ENCODE measurements at places on chromosomes 5 and 9.
A peak's percentile ranks its signal among the peaks of the same experiment; 100 is the strongest.

DNA sequence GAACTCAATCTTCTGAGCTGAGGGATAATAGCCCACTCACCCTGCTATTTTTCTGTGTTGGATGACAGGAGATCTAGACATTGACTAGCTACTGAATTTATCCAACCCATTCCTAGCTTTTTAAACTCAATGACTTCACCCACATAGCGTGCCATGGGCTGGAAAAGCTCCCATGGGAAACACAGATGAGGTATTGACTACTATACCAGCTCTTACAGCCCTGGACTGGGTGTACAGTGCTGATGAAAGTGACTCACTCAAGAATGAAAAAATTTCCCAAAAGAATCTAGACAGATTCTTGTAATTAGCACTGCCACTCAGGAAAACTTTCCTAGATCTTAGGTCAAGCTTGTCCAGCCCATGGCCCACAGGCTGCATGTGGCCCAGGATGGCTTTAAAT, 72.7 kb upstream of the NREP start:
- DNase-seq: no peak

- no peak for DNase-seq
Measured at GRCh38 chr9:88810826-88811225, 180.4 kb upstream of the S1PR3 start.

DNA sequence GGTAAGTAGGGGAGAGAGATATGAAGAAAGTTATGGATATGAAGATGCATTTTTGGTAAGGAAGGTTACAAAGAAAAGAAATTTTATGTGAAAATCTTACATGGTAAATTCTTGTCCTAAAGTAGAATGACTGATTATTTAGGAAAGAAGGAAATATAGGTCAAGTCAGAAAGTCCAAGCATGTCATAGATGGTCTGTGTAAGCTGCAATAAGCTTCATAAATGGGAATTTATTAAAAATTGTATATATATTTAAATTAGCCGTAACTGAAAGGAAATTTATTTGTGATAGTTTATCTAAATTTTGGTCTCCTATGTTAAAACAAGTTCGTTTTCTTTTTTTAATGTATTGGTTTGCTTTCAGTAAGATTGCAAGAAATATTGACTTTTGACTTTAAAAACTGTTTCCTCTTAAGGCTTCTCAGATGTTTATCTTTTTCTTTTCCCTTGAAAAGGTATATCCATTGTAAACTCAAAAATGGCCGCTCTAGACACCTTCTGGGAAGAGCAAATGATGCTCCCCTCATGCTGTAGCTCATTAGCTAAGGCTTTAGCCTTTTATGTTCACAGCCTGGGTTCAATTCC, 46.8 kb upstream of the HAPLN1 start:
- no peak for DNase-seq

DNA sequence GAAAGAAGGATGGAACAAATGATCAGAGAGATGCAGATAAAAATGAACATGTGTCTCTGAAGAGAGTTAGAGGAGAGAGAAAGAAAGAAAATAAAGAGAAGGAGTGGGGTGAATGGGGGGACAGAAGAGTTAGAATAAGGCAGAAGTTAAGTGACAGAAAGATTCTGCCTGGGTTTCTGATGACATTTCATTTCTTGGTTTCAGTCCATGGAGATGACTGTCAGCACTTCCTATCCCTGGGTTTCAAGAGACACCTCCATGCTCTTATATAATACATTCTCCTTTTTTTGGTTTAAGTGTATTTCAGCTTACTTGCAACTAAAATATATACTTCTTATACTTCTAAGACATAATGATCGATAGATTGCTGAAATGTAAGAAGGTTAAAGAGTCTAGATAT, 213.0 kb upstream of the IL12B start:
- DNase-seq: no peak

DNA sequence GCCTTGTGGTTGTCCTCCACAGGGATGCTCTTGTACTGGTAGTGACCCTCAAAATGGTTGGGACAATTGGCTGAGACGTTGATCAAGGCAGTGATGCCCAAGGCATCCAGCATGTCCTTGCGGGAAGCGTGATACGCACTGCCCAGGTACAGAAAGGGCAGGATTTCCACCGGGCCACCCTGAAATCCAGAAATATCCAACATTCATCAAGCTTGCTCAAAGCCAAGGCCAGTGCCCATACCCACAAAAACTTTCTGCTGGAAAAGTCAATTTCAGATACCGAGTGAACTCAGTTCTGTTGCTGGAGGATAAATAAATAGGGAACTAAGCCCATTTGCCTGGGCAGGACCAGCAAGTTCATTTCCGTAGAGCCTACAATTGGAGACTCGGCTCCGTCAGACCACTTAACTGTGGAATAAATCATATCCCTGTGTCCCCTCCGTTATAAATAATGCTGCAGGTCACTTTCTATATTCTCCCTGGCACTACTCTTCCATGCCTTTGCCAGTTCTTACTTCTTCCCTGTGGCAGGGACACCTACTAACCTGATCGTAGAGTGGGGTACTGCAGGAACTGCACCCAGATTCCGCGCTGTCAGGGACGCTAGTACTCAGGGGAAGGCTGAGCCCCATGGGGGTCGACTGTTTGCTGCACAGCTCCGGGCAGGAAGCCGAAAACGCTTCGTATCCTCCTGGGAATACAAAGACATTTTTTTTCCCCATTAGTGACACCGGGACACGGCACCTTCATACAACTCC, 1.2 kb downstream of the DUSP1 start:
- no peak for DNase-seq

DNA sequence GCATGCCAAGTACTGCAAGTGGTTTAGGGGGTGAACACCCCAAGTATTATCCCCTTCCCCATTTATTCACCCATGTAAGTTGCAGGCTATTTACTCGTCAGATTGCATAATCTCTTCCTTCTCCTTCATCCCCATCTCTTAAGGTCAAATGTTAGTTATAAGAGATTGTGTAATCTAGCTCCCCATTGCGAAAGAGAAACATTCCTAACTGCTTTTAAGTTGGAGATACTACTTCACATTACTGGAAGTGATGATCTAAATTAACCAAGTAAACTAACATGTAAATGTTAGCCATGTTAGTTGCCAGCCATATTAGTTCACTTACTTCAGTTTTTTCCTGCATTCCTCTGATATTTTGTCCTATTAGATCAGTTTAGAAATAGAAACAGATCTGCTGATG, 262.3 kb downstream of the TAF11L14 start:
- no peak for DNase-seq

DNA sequence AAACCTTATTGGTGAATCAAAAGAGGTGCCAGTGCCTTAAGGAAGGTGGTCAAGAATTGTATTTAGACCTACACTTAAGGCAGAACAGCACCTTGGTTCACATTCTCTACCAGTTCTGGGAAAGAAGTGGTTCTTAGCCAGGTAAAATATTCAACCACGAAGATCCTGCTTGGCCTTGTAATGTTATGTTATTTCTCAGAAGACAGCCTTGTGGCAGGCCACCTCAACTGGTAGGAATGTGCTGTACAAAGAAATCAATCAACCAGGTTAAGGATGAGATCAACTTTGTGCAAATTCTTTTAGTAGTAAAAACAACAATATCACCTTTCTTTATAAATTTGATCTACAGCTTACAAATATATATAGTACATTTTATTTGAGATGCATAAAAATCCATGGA, 246.8 kb downstream of the ARRDC3 start:
- no peak for DNase-seq

DNA sequence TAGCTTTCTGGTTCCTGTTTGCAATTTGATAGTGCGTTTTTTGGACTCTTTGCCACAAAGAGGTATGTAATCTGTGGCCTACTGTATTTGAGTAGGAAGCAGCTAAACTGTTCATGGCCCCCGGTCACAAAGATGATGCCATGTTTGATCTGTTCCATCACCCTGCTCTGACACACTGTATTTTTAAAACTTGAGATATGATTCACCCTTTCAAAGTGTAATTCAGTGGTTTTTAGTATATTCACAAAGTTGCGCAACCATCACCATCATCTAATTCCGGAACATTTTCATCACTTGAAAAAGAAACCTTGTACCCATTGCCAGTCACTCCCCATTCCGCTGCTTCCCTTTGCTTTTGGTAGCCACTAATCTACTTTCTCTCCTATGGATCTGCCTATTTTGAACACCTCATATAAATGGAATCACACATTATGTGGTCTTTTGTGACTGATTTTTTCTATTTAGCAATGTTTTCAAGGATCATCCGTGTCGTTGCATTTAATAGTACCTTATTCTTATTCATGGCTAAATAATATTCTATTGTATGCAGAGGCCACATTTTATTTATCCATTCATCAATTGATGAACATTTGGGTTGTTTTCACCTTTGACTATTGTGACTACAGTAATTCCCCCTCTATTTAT, 141.6 kb downstream of the NR3C1 start:
- peak; percentile 7 for DNase-seq

GRCh38 chr9:96784021-96784420, 6.1 kb upstream of the ZNF510 start:
- no peak for DNase-seq

DNA sequence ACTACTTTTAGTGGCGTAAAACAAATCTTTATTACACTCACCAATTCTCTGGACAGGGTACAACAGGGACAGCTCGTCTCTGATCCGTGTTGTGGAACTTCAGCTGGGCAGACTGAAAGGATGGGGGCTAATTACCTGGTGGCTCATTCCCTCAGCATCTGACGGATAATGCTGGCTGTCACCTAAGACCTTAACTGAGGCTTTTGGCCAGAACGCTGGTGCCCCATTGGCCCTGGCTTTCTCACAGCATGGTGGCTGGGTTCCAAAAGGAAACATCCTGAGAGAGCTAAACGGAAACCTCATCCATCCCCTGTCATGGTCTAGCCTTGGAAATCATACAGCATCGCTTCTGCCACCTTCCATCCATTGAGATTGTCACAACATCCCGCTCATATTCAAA, 62.9 kb downstream of the RAI14 start:
- no peak for DNase-seq

- DNase-seq: no peak
Measured at GRCh38 chr5:23332650-23333251, 174.7 kb upstream of the PRDM9 start.

DNA sequence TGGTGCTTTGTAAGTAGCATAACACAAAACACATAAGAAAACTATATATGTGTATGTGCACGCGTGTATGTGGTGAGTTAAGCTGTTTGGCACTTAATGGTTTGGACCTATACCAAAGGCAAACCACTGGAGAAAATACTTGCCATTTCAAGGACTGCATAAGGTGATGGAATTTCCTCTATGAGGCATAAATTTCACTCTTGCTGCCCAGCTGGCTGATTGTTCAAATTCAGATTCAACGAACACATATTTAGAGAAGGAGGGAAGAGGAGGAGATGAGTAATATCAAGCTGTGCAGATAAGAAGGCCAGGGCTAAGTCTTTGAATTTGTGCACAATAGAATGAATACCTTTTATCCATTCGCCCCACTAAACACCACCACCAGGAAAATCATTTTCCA, 470.6 kb upstream of the MPDZ start:
- no peak for DNase-seq

DNA sequence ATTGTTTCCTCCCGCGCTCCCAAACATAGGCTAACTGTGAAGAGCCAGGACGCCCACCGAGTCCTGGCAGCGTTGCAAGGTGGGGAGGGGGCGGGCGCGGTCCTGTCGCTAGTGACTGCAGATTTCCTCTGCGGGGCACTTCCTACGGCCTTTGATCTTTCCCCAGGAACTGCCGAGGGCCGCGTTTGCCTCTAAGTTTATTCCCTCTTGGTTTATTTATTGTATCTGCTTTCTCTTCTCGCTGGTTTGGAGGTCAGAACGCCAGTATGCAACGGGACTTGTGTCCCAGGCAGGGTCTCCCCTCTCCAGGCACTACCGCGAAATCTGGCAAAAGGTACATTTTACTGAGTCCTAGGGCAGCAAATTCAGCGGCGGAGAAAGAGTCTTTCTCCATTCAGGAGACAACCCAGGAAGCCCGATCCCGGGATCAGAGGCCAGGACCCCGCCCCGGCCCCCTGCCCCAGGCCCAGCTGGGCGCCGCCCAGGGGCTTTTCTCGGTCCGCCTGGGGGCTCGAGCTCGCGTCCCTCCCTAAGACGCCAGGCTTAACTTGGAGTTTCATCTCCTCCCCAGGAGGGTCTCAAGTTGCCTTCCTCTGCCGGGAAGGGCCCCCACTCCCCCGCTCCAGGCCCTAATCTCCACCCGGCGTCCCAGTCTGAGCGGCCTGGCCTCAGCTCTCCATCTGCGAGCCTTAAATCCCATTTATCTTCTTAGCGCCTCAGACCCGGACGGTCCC, 884 bp upstream of the EGFLAM start:
- no peak for DNase-seq

- DNase-seq: no peak
Measured at GRCh38 chr5:134583766-134584165, 48.9 kb downstream of the SAR1B start.

GRCh38 chr9:97668485-97668884, 28.7 kb downstream of the XPA start:
- no peak for DNase-seq

GRCh38 chr5:137206030-137206715, 293.0 kb downstream of the SPOCK1 start:
- DNase-seq: no peak

GRCh38 chr9:76374783-76375559, 19.3 kb downstream of the RFK start:
- no peak for DNase-seq

DNA sequence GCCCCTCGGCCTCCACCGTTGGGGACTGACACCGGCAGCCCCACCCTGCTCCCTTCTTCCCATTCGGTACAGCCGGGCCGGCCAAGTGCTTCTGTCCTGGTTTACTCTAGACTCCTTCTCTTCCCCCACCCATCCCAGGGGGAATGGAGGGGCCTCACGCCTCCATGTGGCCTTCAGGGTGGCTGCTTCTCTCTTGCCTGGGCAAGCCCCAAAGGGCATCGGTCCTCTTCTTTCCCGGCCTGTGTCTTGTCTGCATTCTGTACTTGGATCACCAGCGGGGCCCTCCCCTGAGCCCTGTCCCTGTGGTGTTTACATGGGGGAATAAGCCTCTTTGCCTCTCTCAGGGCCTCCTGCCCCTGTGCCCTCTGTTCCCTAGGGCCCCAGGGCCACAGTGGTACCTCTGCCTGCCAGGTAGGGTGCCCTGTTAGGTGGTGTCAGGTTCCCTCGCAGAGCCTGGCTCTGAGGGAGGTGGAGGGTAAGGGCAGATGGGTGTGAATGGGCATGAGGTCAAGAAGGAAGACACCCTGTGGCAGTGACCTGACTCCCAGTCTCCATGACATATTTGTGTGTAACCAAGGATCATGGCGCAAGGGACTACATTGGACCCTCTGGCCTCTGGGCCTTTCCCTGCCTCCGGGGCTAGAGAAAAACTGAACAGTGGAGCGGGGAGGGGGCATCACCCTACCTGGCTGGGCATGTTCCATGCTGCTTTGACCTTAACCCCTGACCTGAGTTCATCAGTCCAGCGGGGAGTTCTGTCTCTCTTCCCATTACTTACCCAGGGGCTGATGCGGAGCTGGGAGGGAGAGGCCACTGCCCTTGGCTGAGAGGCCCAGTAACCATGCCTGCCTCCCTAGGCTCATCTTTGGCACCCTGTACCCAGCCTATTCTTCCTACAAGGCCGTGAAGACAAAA, 1.6 kb downstream of the REEP2 start:
- DNase-seq: no peak

DNA sequence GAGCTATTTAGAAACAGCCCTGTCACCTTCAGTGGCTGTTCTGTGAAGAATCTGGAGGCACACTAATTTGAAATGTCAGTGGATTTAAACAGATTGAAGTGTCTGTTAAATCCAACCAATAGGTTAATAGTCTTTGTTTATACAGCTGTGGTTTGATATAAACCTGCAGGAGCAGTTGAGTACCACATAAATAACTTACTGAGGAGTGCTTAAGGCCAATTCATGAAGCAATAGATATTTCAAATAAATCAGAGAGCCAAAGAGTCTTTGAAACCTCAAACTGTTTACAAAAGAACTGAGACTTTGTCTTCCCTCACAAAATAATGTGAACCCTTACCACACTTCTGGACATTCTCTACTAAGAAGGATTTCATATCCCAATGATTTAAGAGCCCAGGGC, 111.9 kb downstream of the FEM1C start:
- no peak for DNase-seq
